Immature natural killer cell (primary cell): ENCODE measurements at places on chromosomes 7 and 10. TPM values are rescaled to one million over a fixed set of nuclear protein-coding genes. Genes with fewer than 3 reads are reported as not detected.

DNA sequence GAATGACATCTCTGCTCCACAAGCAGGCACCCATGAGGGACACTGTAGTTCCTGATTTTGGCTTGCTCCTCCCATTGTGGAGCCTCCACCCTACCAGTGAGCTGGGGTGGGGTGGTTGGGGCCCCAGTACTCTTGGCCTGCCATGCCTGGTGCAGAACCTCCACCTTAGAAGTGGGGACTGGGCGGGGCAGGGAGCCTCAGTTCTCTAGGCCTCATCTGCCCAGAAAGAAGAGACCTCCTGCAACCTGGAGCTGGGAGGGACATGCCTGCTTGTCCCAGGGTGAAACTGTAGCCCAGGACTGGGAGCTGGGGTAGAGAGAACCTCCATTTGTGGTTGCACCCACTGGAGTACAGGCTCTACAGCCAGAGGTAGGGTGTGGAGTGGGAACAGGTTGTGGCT is 14.4 kb downstream of the RAMP3 start:
- no peak overlapping the region for H3K27ac ChIP-seq
- no peak for DNase-seq
- H3K27me3 ChIP-seq, result peaks cover 9% of the 10 kb centered on the region
- no peaks in the 10 kb centered on the region for H3K4me1 ChIP-seq
- H3K36me3 ChIP-seq, result no peaks in the 10 kb centered on the region

GRCh38 chr10:132929953-132930548 is 12.3 kb downstream of the CFAP46 start:
- no peak overlapping the region for H3K4me3 ChIP-seq
- no peaks in the 10 kb centered on the region for H3K4me1 ChIP-seq
- no peak for DNase-seq
- no peaks in the 10 kb centered on the region for H3K36me3 ChIP-seq
- H3K27ac ChIP-seq, result no peak overlapping the region
- H3K27me3 ChIP-seq, result no peaks in the 10 kb centered on the region

The TEX36 gene
- polyA plus RNA-seq, result not detected

The C7orf33 gene
- polyA plus RNA-seq, result not detected

- peaks cover 14% of the 10 kb centered on the region for H3K36me3 ChIP-seq
- H3K27ac ChIP-seq, result peak overlapping the region; percentile 17
- H3K4me1 ChIP-seq, result peaks cover 2% of the 10 kb centered on the region
- no peak for DNase-seq
- no peak overlapping the region for H3K4me3 ChIP-seq
Observed at GRCh38 chr7:91847876-91848588, 32.5 kb downstream of the MTERF1 start.

DNA sequence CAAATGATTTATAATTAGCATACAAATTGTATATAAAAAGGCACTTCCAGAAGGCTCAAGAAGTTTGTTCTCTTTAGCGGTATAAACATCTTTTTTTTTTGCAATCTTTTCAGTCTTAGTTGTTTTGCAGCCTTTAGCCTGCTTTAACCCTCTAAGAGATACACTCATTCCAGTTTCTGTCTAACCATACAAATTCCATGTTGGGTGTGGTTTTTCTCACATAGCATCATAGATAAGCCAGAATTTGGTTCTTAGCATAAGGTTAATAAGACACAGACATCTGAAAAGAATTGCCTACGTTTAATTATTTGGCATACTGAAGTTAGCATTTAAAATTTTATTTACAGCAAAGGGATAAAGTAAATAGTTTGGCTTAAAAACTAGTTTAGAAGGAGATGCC is 92.5 kb upstream of the NPVF start:
- H3K27me3 ChIP-seq, result peaks cover 15% of the 10 kb centered on the region
- DNase-seq, result no peak
- no peaks in the 10 kb centered on the region for H3K36me3 ChIP-seq
- H3K4me3 ChIP-seq, result no peak overlapping the region

DNA sequence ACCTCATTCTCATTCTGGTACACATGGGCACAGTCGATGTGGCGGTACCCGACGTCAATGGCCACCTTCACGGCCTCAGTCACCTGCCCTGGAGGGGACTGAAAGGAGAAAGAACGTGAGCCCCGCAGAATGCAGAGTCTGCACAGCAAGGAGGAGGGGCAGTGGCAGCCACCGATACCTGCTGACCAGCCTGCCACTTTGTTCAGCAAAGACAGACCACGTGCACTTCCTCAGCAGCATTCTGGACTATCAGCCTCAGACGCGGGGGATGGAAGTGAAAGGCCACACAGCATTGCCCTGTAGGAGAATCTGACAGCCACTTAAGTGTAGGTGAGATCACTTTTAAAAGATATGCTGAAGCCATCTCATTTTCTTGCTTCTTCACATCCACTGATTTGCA is 7.2 kb downstream of the AKR1B1 start:
- peaks cover 25% of the 10 kb centered on the region for H3K4me1 ChIP-seq
- peaks cover 2% of the 10 kb centered on the region for H3K27me3 ChIP-seq
- no peak for DNase-seq

DNA sequence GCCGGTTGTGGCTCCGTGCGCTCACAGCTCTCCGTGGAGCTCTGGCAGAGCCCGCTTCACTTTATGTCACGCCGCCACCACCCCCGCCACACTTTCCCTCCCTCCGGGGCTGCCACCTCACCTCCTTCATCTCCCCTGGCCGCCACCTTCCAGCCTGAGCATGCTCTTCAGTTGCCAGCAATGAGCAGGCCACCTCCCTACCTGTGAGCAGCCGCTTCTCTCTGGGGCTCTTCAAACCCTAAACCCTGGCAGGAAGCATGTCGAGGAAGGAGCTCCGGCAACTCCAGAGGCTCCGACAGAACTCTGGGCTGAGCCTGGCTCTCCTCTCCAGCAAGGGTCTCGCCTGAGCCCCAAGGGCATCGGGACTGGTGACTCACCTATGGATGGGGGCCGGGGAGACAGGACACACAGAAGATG is 36.7 kb downstream of the GBX1 start:
- DNase-seq, result no peak
- no peak overlapping the region for H3K27ac ChIP-seq
- peaks cover 3% of the 10 kb centered on the region for H3K36me3 ChIP-seq

- H3K27ac ChIP-seq, result no peak overlapping the region
- H3K36me3 ChIP-seq, result peaks cover 16% of the 10 kb centered on the region
- no peak overlapping the region for H3K4me3 ChIP-seq
- H3K27me3 ChIP-seq, result no peaks in the 10 kb centered on the region
- peaks cover 18% of the 10 kb centered on the region for H3K4me1 ChIP-seq
Observed at GRCh38 chr7:129707910-129708499, 96.5 kb downstream of the NRF1 start.

The EXOC4 gene
- polyA plus RNA-seq, result 30.1 TPM

GRCh38 chr10:6455592-6455991 is 124.5 kb downstream of the PRKCQ start:
- H3K27ac ChIP-seq, result peak overlapping the region; percentile 15
- peaks cover 6% of the 10 kb centered on the region for H3K4me1 ChIP-seq
- H3K27me3 ChIP-seq, result peaks cover 5% of the 10 kb centered on the region
- no peak overlapping the region for H3K4me3 ChIP-seq
- peaks cover 64% of the 10 kb centered on the region for H3K36me3 ChIP-seq

DNA sequence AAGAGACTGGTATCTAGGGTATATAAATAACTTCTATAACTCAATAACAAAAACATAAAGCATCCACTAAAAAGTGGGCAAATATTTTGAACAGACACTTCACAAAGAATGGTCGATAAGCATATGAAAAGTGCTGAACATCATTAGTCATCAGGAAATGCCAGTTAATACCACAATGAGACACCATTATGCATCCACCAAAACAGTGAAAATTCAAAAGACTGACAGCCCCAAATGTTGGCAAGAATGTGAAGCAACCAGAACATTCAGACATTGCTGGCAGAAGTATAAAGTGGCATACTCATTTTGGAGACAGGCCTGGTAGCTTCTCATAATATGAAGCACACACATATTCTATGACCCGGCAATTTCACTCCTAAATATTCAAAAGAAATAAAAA is 26.5 kb upstream of the GSAP start:
- no peaks in the 10 kb centered on the region for H3K36me3 ChIP-seq
- H3K27me3 ChIP-seq, result peaks cover 2% of the 10 kb centered on the region
- DNase-seq, result no peak
- H3K4me1 ChIP-seq, result peaks cover 29% of the 10 kb centered on the region
- no peak overlapping the region for H3K4me3 ChIP-seq
- peak overlapping the region; percentile 71 for H3K27ac ChIP-seq
